SJCRH30 (cell line): ENCODE measurements at places on chromosomes 7 and 10.

DNA sequence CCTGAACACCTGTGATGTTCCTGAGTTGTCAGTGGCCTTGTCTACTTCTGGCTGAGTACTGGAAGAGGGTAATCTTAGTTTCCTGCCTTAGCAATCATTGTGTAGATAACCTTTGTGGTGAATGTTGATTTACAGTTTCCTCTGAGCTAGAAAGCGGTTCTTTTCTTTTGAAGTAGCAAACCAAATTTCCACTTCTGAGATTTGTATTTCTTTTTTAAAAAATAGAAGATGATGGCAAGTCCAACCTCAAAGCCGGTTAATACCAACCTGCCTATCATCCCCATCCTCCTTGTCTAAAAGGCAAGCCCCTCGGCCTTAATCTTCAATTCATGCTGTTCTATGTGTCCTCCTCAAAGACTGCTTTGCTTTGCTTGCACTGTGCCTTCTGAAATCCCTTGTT lies 12.5 kb upstream of the PALS2 start:
- DNase-seq, result no peak

- peak; percentile 12 for DNase-seq
Measured at GRCh38 chr7:45217358-45217757, 59.8 kb downstream of the RAMP3 start.

DNA sequence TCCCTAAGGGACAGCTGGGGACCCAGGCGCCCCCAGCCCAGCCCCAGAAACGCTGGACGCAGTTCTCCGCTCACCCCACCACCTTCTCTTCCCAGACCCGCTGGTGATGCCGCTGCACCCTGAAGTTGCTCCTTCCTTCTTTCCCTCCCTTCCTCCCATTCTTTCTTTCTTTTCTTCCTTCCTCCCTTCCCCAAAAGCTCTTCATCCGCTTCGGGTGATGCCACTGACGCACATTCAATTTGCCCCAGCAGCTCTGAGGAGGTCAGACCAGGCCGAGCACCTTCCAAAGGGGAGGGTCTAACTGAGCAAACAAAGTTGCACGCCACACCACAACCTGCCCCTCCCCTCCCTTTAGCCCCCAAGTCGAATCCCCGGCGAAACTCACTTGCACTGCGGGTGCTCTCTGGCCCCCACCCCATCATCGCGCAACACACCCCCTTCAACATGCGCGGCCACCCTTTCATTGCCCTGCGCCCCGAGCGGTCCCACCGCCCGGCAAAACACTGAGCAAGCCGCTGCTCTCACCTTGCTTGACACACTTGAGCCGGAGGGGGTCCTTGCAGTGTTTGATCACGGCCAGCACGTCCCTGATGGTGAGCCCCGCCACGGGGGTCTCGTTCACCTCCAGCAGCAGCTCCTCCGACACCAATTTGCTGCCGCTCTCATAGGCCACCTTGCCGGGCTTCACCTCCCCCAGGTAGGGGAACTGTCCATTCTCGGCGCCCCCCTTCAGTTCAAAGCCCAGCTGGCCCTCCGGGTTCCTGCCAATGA lies 787 bp downstream of the MAGI2 start:
- DNase-seq, result peak; percentile 13

- DNase-seq, result no peak
Measured at GRCh38 chr10:47349941-47350371, 1.8 kb downstream of the RBP3 start.

- no peak for DNase-seq
Measured at GRCh38 chr7:46459942-46460341, 538.9 kb upstream of the IGFBP3 start.

DNA sequence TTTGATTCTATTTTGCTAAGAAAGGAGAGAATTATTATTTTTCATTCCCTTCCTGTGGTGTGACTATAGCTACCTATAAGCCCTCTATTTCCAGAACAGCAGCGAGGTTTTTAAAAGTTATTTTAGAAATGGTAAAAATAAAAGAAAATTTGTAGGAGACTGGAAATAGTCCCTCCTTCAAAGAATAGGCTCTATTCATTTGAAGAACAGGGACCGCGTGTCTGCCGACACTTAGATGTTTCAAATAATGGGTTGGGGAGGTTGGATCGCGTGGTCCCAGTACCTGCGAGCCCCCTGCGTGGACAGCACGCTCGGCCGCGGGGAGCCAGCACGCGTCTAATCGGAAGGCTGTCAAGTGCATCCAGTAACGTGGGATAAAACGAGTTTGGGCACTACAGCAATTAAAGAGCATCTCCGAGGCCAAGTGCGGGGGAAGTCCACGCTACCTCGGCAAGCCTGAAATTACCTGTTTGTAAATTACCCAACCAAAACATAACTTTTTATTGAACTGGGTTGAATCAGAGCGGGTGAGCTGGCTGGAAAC lies 1.0 kb downstream of the CACNA2D1 start:
- DNase-seq, result peak; percentile 46

DNA sequence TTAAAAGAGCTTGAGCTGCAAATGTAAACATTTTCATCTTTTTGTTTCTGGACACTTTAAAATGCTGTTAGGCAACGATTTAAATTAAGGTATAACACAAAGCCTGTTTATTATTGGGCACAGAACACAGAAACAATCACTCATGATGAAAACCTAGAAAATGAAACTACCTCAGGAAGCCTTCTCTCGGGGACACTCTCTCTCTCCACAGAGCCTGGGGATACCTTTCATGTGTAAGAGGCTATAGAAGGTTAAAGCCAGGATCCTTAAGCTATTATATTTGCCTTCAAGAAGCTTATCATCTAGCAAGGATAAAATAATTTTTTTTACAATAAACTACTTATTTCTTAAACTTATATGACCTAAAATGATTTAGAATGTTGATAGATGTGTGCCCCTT lies 194.1 kb downstream of the SKAP2 start:
- no peak for DNase-seq

DNA sequence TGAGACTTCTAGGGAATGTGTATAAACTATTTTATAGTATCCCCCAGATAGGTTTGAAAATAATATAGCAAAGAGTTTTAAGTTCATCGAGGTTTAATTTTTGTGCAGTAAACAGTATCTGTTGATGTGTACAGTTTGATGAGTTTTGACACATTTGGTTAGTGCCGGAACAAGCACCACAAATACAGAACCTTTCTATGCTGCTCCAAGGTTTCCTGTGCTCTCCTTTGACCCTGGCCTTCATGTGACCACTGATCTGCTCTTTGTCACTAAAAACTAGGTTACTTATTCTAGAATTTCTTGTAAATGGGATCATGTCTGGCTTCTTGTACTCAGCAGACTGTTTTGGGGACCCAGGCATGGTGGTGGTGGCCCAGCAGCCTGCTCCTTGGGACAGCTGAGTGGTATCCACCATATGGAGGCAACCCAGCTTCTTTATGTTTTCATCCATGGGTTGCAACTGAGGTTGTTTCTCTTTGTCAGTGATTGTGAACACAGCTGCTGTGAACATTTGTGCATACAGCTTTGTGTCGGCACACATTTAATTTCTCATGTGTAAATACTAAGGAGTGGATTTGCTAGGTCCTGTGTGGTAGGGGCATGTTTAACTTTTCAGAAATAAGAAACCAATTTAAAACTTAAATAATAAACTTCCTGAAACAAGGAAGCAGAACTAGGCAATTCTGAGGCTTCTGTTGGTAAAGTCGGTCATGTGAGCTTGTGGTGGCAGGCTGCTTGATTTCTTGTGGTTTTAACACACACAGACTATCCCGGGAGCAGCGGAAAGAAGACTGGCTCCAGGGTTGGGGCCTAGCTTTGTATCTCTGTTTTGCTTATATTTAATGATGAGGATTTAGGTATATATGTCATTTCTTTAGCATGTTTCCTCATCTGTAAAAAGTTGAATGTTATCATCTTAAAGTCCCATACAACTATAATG lies 219.4 kb downstream of the ABCA13 start:
- DNase-seq, result no peak

DNA sequence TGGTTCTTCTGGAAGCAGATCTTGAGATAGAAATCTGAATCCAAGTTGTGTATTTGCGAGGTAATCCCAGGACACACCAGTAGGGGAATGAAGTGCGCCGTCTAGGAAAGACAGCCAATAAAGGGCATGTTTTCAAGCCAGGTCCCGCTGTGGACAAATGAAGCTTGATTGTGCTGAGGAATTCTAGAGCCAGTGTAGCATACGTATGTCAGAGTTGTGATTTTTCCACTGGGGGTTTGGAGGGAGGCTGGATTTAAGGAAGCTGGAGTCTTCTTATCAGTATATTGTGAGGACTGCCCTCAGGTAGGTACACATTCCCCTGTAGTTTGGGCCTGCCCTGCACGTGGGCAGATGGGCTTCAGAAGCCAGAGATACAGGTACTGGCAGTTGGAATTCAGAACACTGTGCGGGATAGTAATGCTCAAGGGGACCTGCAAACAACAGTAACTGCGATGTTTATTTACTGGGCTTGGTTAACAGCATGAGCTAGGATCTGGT lies 50.9 kb downstream of the GALNT11 start:
- DNase-seq, result peak; percentile 17

DNA sequence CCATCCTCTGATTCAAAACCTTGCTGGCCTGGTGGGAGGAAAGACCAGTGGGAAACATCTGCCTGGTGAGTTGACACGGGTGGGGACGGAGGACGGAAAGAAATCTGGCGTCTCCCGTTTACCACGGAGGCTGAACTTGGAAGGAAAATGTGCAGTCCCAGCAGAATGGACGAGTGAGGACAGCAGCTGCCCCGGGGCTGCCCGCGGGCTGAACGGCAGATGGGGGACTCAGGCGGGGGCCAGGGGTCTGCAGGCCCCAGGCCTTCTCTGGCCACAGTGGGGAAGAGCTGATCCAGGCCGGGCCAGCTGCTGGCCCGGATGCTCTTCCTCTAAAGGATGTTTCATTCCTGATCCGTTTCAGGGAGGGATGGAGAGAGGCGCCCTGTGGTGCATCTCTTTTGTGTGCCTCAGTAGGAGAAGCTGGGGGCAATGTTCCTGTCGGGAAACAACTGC lies 147.5 kb upstream of the CHST15 start:
- DNase-seq, result no peak

- DNase-seq, result no peak
Measured at GRCh38 chr7:116348346-116348745, 138.0 kb downstream of the TES start.

DNA sequence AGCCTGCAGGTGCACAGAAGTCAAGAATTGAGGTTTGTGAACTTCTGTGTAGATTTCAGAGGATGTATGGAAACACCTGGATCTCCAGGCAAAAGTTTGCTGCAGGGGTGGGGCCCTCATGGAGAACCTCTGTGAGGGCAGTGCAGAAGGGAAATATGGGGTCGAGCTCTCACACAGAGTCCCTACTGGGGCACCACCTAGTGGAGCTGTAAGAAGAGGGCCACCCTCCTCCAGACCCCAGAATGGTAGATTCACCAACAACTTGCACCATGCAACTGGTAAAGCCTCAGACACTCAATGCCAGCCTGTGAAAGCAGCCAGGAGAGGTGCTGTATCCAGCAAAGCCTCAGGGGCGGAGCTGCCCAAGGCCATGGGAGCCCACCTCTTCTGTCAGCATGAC lies 205.8 kb downstream of the CCSER2 start:
- no peak for DNase-seq

GRCh38 chr7:155322530-155322929 lies 24.9 kb downstream of the INSIG1 start:
- no peak for DNase-seq

GRCh38 chr7:147885869-147886268 lies 704.7 kb upstream of the C7orf33 start:
- DNase-seq, result peak; percentile 9

GRCh38 chr7:13846386-13846785 lies 143.1 kb downstream of the ETV1 start:
- no peak for DNase-seq

GRCh38 chr10:128022261-128023196 lies 103.7 kb downstream of the MKI67 start:
- DNase-seq, result peak; percentile 51

DNA sequence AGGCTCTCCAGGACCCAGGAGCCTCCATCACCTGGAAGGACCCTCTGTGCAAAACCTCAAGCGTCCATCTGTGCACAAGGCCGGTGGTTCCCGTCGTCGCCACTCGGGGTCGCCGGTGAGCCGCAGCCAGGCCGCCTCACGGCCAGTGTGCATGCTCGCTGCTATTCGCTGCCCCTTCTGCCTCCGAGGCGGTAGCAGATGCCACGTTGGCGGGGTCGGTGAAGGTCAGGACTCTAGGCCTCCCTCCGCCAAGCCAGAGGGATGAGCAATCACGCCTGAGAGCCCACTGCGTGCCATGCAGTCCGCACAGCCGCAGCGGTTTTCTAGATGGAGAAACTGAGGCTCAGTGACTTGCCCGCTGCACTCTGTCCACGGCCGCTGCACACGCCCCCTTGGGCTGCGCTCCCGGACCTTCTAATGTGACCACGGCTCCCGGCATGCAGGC lies 5.7 kb downstream of the UPK3B start:
- DNase-seq, result peak; percentile 55

DNA sequence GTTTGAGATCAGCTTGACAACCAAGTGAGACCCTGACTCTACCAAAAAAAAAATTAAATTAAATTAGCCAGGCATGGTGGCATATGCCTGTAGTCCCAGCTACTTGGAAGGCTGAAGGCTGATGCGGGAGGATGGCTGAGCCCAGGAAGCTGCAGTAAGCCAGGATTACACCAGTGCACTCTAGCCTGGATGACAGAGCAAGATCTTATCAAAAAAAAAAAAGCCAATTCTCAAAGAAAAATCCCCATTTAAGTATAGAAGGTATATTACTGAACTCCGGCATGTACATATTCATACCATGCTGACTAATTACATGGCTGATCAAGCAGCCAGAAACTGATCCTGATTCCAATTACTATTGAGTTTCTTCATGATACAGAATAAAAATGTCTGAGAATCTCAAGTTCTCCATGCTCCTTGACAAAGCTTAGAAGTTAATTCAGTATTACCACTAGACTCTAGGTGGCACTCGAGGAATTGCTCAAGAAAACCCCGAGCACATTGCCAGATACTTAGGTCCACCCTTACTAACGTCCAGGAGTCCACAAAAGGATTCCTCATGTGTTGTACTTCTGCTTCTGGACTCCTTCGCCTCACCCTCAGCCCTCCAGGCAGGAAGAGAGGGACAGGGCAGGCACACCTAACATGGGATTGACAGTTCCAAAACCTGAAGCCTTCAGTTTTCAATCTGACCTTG lies 148.9 kb downstream of the PARD3 start:
- peak; percentile 32 for DNase-seq

DNA sequence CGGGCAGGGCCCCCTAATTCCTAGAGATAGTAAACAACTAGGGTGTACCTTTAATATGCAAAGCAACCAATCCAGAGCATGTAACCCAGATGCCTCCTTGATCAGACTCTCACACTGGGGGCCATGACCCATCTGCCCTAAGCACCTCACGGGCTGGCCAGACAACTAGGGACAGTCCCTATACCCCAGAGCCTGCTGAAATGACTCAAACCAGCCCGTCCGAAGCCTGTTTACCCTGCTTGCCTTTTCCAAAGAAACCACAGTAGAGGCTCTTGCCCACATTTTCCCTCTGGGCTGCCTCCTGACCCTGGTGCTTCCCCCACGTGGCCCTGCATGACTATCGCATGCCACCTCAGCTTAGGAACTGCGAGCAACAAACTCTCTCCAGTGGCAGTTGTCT lies 46.2 kb downstream of the RGS10 start:
- no peak for DNase-seq

GRCh38 chr10:75487087-75487754 lies 55.8 kb downstream of the LRMDA start:
- DNase-seq, result no peak
